Fibroblast of pulmonary artery (primary cell): ENCODE measurements at places on chromosomes 7 and 10.

DNA sequence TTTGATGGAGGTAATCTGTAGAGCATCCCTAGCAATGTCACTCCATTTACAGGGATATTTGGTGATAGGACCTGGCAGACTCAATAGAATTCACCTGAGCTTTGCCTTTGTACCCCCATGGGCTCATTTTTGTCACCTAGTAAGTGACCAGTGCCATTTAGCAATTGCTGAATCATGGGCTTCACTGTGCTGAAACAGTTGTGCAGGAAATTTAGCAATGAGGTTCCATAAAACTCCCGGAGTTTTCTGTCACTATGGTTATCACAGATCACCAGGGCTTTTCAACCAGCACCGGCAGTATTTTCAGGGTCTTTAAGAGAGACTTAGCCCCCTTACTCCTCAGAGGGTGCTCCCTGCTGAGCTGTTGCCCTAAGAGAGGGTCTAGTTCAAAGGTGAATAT lies 40.2 kb downstream of the FAS start:
- DNase-seq: no peak

DNA sequence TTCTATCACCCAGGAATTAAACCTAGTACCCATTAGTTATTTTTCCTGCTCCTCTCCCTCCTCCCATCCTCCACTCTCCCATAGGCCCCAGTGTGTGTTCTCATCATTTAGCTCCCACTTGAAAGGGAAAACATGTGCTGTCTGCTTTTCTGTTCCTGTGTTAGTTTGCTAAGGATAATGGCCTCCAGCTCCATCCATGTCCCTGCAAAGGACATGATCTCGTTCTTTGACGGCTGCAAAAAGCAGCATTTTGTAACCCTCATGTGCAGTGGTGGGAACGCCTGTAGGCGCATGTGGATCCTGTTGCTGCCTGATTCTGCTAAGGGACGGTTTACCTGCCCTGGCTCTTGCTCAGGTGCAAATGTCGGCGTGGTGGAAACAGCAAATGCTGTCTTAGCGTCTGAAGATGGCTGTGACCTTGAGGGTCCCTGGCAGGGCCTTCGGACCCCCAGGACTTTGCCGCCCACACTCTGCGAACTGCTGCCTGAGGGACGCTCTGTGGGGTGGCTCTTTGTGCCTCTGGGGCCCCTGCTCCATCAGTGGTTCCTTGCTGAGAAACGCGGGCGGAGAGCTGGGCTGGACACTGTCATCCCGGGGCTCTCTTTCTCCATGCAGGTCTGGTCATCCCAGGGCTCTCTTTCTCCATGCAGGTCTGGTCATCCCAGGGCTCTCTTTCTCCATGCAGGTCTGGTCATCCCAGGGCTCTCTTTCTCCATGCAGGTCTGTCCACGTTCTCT lies 5.6 kb upstream of the MTG1 start:
- no peak for DNase-seq

DNA sequence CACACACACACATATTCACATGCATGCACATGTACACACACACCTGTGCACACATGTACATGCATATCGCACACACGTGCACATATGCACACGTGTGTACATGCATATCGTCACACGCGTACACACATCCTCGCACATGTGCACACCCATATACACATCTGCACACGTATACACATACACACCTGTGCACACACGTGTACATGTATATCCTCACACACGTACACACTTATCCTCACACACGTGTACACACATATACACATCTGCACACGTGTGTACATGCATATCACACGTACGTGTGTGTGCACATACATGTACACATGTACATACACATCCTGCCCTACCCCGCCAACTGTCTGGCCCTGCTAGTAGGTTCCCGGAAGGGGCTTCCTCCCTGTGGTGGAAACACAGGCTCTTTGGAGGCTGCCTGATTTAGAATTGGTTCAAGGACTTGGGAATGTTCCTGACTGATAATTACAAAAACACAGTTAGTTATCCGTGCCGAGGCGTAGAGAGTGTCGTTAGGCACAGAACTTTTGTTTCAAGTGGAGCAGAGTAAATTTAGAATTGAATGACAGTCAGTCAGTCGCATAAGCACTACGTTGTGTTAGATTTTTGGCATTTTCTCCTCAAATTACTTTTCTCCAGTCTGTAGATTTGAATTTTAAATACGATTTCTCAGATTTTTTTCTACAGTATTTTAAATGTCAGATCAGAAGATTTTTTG lies 18.5 kb upstream of the PRKAR1B start:
- DNase-seq: no peak

DNA sequence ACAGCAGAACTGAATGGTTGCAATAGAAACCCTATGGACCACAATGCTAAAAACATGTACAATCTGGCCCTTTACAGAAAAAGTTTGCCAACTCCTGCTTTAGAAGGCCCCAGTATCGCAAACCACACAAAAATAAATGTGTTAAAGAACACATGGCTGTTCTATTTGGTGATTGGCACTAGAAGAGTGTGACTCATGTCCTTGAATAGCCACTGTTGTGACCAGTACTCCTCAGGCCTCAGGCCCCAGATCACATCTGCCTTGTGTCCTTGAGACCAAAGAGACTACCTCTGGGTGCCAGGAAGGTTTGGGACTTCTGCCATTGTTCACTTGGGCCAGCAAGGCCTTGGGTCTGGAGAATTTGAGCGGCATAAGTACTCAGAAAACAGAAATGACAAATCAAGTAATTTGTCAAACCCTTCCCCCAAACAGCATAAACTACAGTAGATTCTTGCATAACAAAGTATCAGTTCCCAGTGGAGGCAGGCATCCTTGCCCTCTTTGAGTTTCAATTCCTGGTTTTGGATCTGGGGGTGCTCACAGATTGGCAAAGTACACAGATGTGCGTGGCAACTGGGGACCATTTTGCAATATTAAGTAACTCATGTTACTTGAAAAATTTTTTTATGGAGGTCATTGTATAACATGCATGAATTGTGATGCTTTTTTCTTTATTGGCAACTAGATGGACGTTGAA lies 50.2 kb downstream of the MTURN start:
- no peak for DNase-seq

DNA sequence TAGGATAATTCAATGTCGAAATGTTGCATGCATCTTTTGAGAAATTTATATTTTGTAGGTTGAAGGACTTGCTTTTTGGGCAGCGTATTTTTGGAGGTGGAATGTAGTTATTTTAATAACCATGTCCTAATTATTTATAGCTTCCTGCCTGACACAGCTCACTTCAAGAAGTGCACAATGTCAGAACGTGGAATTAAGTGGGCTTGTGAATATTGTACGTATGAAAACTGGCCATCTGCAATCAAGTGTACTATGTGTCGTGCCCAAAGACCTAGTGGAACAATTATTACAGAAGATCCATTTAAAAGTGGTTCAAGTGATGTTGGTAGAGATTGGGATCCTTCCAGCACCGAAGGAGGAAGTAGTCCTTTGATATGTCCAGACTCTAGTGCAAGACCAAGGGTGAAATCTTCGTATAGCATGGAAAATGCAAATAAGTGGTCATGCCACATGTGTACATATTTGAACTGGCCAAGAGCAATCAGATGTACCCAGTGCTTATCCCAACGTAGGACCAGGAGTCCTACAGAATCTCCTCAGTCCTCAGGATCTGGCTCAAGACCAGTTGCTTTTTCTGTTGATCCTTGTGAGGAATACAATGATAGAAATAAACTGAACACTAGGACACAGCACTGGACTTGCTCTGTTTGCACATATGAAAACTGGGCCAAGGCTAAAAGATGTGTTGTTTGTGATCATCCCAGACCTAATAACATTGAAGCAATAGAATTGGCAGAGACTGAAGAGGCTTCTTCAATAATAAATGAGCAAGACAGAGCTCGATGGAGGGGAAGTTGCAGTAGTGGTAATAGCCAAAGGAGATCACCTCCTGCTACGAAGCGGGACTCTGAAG lies 620 bp downstream of the ZRANB1 start:
- DNase-seq: no peak

GRCh38 chr7:80603940-80604339 lies 34.5 kb upstream of the CD36 start:
- DNase-seq: no peak

GRCh38 chr7:151585744-151586393 lies 66.2 kb upstream of the RHEB start:
- DNase-seq: no peak

DNA sequence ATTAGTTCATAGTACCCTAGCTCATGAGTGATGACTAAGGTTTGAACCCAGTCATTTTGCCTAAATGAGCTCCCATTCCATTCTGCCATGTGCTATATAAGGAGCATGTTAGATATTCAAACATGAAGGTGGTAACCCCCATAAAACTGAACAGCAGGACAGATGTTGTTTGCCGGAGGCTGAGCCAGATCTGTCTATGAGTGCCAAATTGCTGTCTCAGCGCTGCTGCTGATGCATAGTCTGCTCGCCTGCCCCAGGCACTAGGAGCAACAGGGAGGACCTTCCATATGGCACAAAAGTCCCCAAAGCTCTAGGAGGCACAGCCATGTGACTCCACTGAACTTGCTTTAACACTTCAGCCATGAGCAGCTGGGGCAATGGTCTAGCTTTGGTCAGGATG lies 466.0 kb upstream of the GHITM start:
- no peak for DNase-seq

DNA sequence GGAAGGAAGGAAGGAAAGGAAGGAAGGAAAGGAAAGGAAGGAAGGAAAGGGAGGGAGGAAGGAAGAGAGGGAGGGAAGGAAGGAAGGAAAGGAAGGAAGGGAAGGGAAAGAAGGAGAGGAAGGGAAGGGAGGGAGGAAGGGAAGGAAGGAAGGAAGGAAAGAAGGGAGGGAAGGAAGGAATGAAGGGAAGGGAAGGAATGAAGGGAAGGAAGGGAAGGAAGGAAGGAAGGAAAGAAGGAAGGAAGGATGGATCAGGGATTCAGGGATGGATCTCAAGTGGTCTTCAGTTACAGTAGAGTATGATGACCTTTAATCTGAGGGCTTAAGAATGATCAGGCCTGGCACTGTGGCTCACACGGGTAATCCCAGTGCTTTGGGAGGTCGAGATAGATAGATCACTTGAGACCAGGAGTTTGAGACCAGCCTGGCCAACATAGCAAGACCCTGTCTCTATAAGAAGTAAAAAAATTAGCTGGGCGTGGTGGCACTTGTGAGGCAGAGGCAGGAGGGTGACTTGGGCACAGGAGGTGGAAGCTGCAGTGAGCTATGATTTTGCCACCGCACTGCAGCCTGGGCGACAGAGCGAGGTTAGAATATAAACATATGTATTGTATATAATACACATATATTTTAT lies 760 bp upstream of the FOXK1 start:
- no peak for DNase-seq

DNA sequence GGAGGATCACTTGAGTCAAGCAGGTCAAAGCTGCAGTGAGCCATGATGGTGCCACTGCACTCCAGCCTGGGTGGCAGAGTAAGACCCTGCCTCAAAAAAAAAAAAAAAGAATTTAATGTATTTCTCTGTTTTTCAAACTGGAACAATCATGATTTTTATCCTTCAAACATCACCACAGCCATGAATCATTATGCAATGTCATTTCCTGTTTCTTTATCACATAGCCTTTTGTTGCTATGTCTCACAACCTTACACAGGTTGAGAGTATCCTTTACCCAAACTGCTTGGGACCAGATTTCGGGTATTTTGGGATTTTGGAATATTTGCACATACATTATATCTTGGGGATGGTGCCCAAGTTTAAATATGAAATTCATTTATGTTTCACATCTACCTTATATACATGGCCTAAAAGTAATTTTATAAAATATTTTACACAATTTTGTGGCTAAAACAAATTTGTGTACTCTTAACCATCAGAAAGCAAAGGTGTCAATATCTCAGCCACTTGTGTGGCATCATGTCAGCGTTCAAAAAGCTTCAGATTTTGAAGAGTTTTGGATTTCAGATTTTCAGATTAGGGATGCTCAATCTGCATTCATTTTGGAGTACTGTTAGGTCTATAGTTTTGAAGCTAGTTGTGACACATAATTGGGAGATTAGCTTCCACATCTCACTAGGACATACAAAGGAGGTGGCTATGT lies 8.2 kb downstream of the NT5C3A start:
- peak; percentile 30 for DNase-seq

- DNase-seq: peak; percentile 78
Measured at GRCh38 chr7:44884621-44885393, 523 bp downstream of the PURB start.
